Eye (tissue), 1 donor: ENCODE measurements at places on chromosomes 16 and 17.

- no peak for DNase-seq
Observed at GRCh38 chr17:27498615-27499309, 42.5 kb downstream of the KSR1 start.

- no peak for DNase-seq
Observed at GRCh38 chr17:36057911-36058310, 6.2 kb upstream of the CCL18 start.

- no peak for DNase-seq
Observed at GRCh38 chr17:63358956-63359355, 87.2 kb downstream of the CYB561 start.

- DNase-seq = peak; percentile 61
Observed at GRCh38 chr17:1714980-1715802, 5.0 kb upstream of the TLCD2 start.

- peak; percentile 83 for DNase-seq
Observed at GRCh38 chr17:35433075-35433894, 985 bp upstream of the SLFN12 start.

DNA sequence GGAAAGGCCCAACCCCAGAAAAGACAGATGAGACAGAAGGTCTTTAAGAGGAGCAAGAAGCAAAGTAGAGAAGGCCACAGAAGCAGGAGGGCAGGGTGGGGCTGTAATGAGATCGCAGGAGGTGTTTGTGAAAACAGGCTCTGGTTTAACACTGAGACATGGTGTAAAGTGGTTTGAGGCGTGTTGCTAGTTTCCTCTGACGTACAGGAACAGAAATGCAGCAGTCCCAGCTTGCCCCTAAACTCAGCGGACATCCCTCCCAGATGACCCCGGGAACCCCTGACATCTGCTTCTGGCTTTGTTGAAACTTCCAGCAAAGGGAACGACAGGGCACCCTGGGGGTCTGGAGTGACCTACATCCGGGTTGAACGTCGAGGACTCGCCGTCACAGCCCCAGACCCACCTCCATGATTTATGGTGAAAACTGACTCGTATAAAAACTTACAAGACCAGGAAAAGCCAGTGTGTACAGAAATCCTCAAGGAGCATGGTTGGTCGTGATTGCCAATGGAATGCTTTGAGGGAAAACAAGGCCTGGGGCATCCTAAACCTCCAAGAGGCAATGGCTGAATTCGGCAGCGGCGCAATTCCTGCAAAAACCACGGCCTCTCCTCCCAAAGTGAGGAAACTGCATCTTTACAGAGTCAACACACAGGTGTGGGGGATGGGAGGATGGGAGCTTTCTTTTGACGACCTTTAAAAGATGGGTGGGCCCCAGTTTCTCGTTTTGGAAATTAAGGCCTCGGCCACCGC is 25.8 kb downstream of the LITAF start:
- peak; percentile 58 for DNase-seq

GRCh38 chr16:1688807-1689560 is 10.9 kb downstream of the JPT2 start:
- no peak for DNase-seq

DNA sequence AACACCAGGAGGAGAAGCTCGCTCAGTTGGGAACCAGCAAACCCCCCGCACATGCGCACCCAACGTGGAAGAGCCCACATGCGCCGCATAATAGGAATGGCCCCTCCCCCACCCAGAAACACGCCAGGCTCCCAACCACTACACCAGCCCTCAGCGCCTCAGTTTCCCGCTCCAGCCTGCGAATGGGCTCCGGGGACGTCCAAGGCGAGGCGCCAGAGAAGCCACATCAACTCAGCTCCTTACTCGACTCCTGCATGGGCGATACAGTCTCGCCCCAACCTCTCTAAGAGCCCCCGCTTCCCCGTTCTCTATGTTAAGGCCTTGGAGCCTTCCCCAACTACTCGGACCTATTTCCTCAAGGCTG is 504 bp downstream of the SRSF1 start:
- peak; percentile 94 for DNase-seq

DNA sequence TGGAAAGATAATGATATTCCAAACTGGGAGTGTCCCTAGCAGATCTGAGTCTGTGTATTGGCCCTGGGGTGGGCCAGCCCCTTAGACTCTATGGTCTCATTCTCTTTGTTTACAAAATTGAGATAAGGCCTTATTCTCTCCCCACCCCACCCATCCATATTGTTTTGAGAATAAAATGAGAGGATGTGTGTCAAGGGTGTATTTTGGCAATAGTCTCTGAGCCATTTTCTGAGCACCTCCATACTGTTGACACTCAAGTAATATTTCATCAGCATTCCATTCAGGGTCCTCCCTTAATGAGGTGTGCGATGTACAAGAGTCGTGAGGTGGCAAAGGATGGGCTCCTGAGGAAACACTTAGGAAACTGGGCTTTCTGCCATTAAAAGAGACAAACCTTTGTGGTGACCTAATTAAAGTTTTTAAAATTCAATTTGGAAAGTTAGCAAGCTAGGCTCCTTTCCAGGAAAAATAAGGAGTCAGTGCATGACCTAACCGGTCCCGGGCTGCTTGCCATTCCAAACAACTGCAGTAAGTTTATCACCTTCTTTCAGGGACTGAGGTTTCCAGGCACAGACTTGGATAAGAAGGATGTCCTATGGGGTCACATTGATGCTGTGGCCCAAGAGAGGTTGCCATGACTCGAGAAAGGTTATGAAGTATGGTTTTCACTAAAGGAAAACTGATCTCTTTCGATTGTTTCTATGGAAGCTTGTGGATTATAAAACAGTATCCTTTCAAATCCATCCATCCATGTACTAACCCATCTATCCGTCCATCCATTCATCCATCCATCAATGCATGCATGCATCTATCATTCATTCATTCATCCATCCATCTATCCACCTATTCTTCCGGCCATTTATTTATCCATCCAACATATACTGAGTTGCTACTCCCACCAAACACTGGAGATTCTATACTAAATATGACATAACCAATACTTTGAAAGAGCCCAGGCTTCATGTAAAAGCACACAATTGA is 443.3 kb downstream of the UTP18 start:
- peak; percentile 52 for DNase-seq

DNA sequence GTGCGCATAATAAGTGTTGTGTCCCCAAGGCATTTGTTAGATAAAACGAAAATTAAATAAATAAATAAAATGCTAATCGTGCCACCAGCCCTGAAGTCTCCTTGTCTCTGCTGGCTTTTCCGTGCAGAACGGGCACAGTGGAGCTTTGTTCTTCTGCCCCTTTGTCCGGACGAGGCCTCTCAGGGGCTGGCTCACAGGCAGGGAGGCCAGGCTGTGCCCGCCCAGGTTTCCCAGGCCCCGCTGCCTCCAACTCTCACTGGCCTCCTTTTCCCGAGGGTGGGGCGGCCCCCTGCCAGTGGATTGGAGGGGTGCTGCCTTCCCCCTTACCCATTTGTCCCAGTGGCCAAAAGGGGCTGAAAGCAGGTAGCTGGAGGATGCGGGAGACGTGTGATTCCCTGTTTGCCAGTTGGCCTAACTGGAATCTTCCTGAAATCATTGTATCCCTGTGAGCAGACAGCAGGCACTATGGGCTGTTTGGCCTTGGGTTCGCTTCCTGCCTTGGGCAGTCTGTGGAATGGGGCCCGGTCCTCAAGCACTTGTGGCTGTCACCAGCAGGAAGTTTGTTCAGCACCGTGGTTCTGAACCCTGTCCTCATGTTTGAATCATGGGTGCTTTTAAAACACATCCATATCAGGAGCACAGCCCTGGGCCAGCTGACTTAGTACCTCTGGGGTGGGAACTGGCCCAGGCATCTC is 64.4 kb downstream of the KSR1 start:
- DNase-seq = peak; percentile 78

GRCh38 chr16:67040166-67040565 is 11.2 kb downstream of the CBFB start:
- DNase-seq = no peak

GRCh38 chr16:82203198-82203597 is 33.2 kb upstream of the MPHOSPH6 start:
- no peak for DNase-seq

- DNase-seq = no peak
Observed at GRCh38 chr16:74580833-74581232, 26.1 kb downstream of the GLG1 start.

DNA sequence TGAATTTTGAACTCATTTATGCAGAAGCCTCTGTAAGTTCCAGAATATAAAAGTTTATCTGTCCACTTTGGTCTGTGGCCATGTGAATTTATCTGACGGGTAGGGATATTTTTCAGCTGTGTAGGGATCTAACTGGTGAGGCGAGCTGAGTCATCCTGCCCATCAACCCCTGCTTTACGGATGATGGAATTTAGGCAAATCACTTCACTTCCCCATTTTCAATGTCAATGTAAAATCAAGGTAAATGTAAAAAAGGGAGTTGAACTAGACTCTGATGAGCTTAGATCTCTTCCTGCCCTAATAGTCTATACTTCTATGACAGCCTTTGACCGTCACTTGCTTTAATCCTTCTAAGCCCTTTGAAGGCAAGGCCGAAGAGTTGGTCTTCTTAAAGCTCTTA is 2.6 kb downstream of the SLC16A6 start:
- no peak for DNase-seq

- DNase-seq = peak; percentile 52
Observed at GRCh38 chr17:68972119-68972704, 17.0 kb upstream of the ABCA8 start.

GRCh38 chr16:87845807-87846619 is 23.3 kb downstream of the SLC7A5 start:
- no peak for DNase-seq

- no peak for DNase-seq
Observed at GRCh38 chr16:71895679-71896365, 491 bp downstream of the IST1 start.

DNA sequence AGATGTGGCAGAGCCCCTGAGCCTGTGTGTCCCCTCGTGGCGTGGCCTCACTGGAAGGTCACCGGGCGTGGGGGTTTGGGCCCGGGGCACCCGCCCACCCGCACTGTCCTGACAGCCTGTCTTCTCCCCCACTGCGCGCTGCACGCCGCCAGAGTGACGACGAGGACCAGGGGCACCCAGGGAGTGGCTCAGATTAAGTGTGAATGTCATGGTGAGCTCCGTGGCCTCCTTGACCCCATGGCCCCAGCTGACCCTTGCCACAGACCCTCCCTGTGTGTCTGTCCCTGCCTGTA is 15.1 kb downstream of the PRSS27 start:
- no peak for DNase-seq

- DNase-seq = no peak
Observed at GRCh38 chr16:20928774-20929411, 28.3 kb downstream of the LYRM1 start.

DNA sequence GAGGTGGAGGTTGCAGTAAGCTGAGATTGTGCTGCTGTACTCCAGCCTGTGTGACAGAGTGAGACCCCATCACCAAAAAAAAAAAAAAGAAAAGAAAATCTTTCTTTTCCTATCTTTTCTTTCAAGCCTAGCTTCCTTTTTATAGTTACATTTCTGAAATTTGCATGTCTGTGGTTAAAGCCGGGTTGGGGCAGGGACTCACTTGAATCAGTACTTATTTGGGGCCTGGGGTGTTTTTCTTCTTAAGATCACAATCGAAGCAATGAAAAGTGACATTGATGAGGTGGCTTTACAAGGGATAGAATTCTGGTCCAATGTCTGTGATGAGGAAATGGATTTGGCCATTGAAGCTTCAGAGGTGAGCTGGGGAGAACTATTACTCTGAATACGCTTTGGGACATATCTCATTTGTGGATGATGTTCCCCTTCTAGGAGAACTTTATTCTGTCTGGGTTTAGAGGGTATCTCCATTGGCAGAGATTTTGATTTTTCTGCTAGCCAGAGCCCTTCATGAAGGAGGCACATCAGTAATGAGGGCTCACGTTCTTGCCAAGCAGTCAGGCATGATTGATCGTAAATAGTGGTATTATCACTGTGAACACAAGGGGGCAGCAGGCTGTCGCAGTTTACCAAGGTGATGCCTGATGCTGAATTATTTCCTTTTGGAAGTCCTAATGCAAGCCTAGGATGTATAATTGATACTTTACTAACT is 14.3 kb downstream of the KPNB1 start:
- DNase-seq = peak; percentile 93

- DNase-seq = peak; percentile 18
Observed at GRCh38 chr17:72863526-72864211, 228.8 kb downstream of the SLC39A11 start.

DNA sequence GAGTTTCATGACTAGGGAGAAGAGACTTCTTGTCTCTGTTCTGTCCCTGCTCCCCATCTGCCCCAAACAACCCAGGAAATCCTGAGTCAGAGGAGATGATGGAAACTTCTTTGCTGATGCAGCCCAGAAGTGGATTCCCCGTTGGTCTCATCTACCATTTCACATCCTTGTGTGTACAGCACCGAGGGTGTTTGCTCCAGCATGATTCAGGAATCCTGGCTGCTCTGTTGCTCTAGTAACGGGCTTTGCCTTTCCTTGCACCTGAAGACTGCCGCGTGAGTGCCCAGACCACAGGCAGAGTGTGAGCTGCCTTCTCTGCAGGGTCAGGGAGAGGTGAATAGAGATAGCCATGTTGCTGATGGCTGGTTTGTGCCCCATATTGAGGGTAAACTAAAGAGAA is 408.4 kb downstream of the CPPED1 start:
- no peak for DNase-seq

DNA sequence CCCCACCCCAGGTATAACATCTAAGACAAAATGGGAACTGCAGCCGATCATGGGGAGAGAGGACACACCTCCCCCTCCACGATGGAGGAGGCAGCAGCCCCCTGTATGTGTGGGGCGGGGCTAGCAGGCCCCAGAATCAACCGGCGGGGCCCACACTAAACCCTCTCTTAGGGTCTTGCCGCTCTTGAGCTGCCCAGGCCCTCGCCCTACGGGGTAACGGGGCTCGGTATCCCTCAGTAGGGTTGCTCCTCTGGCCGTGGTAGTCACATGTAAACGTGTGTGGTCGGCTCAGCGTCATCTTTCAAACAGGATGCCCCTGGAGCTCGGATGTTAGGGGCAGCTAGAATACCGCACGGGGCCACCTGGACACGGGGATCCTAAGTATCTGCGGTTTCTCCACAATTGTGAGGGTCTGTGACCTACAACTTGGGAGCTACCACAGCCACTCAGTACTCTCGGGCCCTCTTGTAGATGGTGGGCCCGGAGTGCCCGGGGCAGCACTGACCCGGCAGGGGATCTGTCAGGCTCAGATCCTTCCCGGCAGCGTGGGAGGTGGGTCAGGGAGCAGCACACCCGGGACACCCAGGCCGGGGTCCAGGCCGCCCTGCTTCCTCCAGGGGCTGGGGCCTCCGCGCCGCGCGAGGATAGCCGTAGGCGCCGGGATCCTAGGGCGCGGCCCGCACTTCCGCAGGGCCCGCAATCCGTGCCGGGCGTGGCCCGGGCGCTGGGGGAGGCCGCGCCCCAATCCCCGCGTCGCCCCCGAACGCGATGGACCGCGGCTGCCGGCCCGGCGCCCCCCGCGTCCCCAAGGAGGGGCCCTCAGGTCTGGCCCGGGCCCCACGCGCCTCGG is 781 bp downstream of the ARHGDIA start:
- peak; percentile 63 for DNase-seq
